ENCODE measurements at places on chromosomes 5 and 9.
A peak's percentile ranks its signal among the peaks of the same experiment; 100 is the strongest.

GRCh38 chr9:134875371-134875770, 5.2 kb upstream of the FCN2 start:
- no peak overlapping the region for H3K27ac ChIP-seq
- H3K36me3 ChIP-seq, result no peaks in the 10 kb centered on the region
- H3K4me3 ChIP-seq, result no peak overlapping the region
- no peaks in the 10 kb centered on the region for H3K4me1 ChIP-seq

- peaks cover 6% of the 10 kb centered on the region for H3K4me1 ChIP-seq
- H3K27ac ChIP-seq, result no peak overlapping the region
- no peak for DNase-seq
- H3K4me3 ChIP-seq, result no peak overlapping the region
Measured at GRCh38 chr9:35937227-35937626, 20.7 kb downstream of the OR2S2 start.

DNA sequence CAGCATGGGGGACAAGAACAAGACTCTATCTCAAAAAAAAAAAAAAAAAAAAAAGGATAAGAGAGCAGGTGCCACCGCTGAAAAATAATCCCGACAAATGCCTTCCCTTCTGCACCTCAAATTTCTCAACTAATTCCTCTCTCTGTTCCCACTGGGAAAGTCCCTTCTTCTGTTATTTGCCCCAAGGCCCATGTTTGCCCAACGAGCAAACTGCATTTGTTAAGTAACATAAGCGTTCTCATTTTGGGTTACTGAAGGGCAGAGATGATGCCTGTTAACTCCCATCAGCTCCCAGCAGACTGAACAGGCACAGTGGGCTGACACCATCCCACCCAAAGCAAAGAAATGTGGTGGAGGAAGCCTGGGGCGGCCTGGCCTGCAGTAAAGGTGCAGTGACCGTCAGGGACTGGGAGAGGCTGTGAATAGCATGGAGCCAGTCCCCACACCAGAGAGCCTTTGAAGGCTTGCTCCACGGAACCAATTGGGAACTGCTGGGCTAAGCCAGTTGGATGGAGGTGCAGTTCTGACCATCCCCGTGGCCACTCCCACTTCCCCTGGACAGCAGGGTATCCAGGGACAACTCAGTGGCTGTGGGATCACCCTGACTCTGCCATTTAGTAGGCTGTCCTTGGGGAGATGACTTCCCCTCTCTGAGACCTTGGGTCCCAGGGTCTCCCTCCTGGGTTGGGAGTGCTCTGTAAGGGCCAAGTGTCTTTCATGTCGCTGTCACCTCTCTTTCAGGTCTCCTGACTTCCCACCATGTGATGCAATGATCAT, 149.7 kb upstream of the IER5L start:
- no peak overlapping the region for H3K4me3 ChIP-seq
- no peak for DNase-seq
- H3K4me1 ChIP-seq, result peaks cover 50% of the 10 kb centered on the region
- H3K27me3 ChIP-seq, result no peaks in the 10 kb centered on the region

DNA sequence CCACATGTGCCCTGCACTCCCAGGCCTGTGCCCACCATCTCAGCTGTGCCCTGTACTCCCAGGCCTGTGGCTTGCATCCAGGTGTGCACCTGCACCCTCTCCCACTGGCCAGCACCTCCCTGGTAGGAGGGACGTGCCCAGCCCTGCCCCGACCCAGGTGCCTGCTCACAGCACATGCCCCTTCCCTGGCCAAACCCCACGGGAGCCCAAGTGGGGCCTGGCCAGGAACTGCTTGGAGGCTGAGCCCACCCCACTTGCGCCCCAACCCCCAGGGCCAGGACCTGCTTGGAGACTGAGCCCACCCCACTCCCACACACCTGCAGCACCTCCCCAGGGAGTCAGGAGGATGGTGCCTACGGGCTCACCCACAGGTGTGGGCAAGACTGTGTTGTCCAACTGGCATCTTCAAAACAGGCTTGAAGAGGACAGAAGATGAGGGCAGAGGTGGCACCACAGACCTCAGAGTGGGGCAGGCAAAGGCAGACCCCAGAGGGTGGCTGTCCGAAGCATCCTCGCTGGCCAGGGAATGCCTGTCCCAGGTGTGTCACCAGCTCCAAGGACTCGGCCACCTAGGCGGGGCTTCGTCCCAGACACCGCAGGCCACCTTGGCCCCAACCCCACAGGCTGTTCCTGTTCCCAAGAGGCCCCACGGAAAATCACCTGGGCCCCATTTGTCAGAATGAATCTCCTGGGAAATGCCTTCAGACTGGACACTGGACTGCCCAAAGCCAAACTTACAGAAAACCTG, 10.8 kb downstream of the ZDHHC11B start:
- H3K36me3 ChIP-seq, result no peaks in the 10 kb centered on the region
- DNase-seq, result peak; percentile 18
- no peak overlapping the region for H3K27ac ChIP-seq
- H3K27me3 ChIP-seq, result peaks cover 10% of the 10 kb centered on the region
- no peaks in the 10 kb centered on the region for H3K4me1 ChIP-seq

GRCh38 chr5:135905144-135905543, 9.5 kb upstream of the IL9 start:
- no peak overlapping the region for H3K27ac ChIP-seq
- no peaks in the 10 kb centered on the region for H3K36me3 ChIP-seq
- H3K4me1 ChIP-seq, result peaks cover 12% of the 10 kb centered on the region
- peaks cover 64% of the 10 kb centered on the region for H3K27me3 ChIP-seq

DNA sequence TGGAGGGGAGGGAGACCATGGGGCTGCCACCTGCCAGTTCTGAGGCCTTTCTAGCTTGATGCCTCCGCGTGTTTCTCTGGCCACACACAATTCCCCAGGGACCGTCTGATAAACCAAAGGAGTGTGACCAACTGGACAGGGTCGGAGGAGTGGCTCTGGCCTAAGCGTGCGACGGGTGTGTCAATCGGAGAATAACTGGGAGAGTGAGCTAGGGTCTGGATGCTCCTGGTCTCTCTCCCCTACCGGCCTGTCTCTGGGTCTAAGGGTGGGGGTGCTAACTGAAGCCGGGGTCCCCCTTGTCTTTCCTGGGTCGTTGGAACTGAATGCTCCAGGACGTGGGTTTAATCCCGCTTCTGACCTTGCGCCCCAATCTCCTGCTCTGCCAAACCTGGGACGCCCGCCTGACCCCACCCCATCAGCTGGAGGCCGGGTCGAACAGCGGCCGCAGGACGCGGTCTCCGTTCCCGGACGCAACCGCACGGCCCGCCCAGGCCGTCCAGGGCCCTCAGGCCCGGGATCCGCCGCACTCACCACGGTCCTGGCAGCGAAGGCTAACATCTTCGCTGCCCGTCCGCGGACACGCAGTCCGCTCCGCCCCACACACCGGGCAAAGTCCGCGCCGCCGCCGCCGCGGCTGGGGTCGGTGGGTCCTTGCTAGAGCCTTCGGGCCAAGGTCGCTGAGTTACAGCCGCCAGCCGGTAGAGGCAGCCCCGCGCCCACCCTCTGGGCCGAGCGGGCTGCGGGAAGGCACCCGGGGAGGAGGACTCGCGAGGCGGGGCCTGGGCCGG, 447 bp downstream of the CRAT start:
- H3K4me3 ChIP-seq, result peak overlapping the region; percentile 97
- DNase-seq, result peak; percentile 49
- no peaks in the 10 kb centered on the region for H3K27me3 ChIP-seq
- H3K4me1 ChIP-seq, result peaks cover 33% of the 10 kb centered on the region
- peaks cover 3% of the 10 kb centered on the region for H3K36me3 ChIP-seq

DNA sequence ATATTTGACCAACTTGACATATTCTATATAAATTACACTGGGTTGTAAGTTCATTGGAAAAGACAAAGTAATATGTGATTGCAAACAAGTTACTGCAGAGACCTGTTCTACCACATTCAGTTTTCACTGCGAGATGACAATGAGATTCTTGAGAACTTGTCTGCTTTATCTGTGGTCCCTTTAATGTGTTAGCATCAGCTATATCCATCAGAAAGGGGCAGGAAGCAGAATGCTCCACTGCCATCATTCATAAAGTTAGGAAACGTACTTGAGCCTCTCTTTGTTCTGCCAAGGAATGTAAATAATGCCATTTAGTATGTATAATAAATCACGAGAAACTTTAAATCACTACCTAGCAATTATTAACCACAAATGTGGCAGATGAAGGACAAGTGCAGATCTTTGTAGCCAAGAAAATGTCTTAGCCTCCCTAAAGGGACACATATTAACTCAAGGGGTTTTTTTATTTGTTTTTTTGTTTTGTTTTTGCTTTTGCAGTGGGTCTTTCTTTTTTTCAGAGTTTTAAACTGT, 59.4 kb downstream of the GIN1 start:
- no peak for DNase-seq
- H3K4me3 ChIP-seq, result no peak overlapping the region
- H3K27ac ChIP-seq, result no peak overlapping the region
- H3K27me3 ChIP-seq, result no peaks in the 10 kb centered on the region
- H3K36me3 ChIP-seq, result peaks cover 2% of the 10 kb centered on the region

DNA sequence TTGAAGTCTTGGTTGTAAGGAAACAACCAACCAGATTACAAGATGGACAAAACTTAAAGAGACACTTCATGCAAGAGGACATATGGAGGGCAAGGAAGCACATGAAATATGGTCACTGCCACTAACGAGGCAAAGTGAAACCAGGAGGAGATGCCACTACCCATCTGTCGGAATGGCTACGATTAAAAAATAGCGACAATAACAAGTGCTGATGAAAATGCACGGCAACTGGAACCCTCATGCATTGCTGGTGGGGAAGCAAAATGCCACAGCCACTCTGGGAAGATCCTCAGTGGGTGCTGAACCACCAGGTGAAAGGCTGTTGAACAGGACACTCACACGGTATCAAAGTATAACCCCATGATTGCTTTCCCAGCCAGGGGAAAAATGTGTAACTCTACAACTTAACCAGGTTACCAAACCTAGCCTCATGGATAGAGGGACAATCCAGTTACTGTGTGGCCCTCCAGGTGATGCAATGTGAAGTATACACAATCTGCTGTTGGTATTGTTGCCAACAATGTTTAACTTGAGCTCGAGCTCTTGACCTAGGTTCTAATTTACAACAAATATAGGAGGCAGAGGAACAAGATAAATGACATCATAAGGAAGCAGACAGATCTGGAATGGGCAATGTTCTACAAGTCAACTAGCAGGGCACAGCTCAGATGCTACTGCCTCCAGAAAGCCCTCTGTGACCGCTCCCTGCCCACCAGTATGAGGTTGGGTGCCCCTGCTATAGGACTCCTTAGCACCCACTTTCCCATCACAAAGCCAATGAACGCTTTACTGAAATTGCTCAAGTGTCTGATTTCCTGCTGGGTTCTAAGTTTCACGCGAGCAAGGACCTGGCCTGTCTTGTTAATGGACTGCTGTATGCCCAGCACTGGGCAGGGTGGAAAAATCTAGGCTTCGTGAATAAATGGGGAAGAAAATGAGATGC, 25.8 kb downstream of the SH3PXD2B start:
- peaks cover 12% of the 10 kb centered on the region for H3K4me1 ChIP-seq
- peaks cover 11% of the 10 kb centered on the region for H3K36me3 ChIP-seq
- no peak overlapping the region for H3K4me3 ChIP-seq
- peak overlapping the region; percentile 68 for H3K27ac ChIP-seq
- no peaks in the 10 kb centered on the region for H3K27me3 ChIP-seq

DNA sequence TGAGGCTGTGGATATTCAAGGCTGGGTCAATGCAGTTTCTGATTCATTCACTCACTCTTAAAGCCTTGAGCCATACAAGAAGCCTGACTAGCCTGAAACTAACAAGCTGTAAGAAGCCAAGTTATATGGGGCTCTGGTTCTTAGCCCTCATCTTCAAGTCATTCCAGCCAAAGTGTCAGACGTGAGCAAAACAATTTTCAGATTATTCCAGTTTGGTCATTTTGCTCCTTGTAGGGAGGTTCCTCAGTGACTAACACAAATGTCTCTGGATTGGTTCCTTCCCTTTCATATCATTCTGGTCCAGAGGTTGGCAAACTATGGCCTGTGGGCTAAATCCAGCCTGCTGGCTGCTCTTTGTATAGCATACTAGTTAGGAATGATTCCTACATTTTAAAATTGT, 12.5 kb upstream of the SHOC1 start:
- H3K4me3 ChIP-seq, result no peak overlapping the region
- peaks cover 12% of the 10 kb centered on the region for H3K4me1 ChIP-seq
- no peaks in the 10 kb centered on the region for H3K36me3 ChIP-seq
- no peak for DNase-seq

DNA sequence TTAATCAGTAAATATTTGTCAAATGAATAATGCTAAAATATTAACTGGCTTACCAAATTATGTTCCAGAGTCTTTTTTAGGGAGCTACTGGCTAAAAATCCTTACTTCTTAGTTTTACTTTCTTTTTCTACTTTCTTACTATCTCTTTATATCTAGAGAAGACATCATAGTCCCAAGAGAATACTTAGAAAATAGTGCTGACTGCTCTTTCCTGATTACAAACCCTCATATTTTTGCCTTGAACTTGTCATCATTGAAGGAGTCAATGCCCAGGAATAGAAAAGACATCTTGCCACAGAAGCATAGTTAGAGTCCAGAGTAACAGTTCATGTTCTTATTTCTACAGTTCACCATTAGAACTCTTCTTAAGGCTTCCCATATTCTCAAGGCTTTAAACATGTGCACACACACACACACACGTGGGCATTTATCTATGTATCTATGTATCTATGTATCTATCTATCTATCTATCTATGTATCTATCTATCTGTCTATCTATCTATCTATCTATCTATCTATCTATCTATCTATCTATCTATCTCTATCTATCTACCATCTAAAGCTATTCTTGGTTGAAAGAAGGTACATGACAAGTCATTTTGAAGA, 654.3 kb downstream of the ANXA1 start:
- H3K27ac ChIP-seq, result no peak overlapping the region
- no peaks in the 10 kb centered on the region for H3K27me3 ChIP-seq
- peaks cover 11% of the 10 kb centered on the region for H3K4me1 ChIP-seq
- no peak for DNase-seq
- no peak overlapping the region for H3K4me3 ChIP-seq

DNA sequence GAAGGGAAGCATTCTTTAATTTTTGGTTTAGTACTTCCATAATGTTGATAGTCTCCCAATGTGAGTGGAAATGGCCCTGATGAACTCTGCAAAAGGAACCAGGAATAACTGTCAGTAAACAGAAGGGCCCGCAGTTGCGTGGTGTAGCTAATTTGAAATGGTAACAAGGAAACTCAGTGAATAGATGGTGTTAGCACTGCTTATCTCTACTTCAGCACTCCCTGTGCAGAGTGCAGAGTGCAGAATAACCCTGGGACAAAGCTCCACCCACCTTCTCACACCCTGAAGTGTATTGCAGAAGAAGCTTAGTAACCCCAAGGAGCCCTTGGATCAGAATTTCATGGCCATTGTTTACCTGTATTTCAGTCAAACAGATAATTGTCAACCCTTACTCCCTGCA, 158.9 kb downstream of the PCSK5 start:
- no peak overlapping the region for H3K27ac ChIP-seq
- no peak for DNase-seq
- H3K4me3 ChIP-seq, result no peak overlapping the region
- H3K36me3 ChIP-seq, result peaks cover 10% of the 10 kb centered on the region

GRCh38 chr5:43010935-43011315, 29.2 kb downstream of the ANXA2R start:
- H3K36me3 ChIP-seq, result no peaks in the 10 kb centered on the region
- H3K4me3 ChIP-seq, result no peak overlapping the region
- H3K27ac ChIP-seq, result no peak overlapping the region
- DNase-seq, result no peak

- H3K4me3 ChIP-seq, result no peak overlapping the region
- no peaks in the 10 kb centered on the region for H3K36me3 ChIP-seq
- peaks cover 79% of the 10 kb centered on the region for H3K27me3 ChIP-seq
- H3K27ac ChIP-seq, result no peak overlapping the region
- no peaks in the 10 kb centered on the region for H3K4me1 ChIP-seq
- no peak for DNase-seq
Measured at GRCh38 chr5:176836811-176837706, 26.7 kb downstream of the UNC5A start.

- peak overlapping the region; percentile 48 for H3K27ac ChIP-seq
- H3K27me3 ChIP-seq, result no peaks in the 10 kb centered on the region
- DNase-seq, result no peak
- H3K36me3 ChIP-seq, result peaks cover 18% of the 10 kb centered on the region
- H3K4me3 ChIP-seq, result no peak overlapping the region
Measured at GRCh38 chr5:34002629-34003328, 5.1 kb downstream of the AMACR start.

Measured in mesothelial cell of epicardium (in vitro differentiated cells).